Pancreas (tissue), 10 donors: ENCODE measurements at places on chromosomes 2 and 18. TPM values are rescaled to one million over a fixed set of nuclear protein-coding genes. Genes with fewer than 3 reads are reported as not detected.

GRCh38 chr18:61825386-61825785 lies 67.4 kb downstream of the RNF152 start:
- no peaks in the 10 kb centered on the region for H3K36me3 ChIP-seq
- DNase-seq, result no peak
- no peaks in the 10 kb centered on the region for H3K4me1 ChIP-seq
- no peak overlapping the region for H3K4me3 ChIP-seq
- H3K27ac ChIP-seq, result no peak overlapping the region
- H3K27me3 ChIP-seq, result no peaks in the 10 kb centered on the region

The TEX44 gene
- total RNA-seq, result not detected

The CABYR gene
- 0.78 TPM for total RNA-seq

The LOXL3 gene
- total RNA-seq, result 1.3 TPM

DNA sequence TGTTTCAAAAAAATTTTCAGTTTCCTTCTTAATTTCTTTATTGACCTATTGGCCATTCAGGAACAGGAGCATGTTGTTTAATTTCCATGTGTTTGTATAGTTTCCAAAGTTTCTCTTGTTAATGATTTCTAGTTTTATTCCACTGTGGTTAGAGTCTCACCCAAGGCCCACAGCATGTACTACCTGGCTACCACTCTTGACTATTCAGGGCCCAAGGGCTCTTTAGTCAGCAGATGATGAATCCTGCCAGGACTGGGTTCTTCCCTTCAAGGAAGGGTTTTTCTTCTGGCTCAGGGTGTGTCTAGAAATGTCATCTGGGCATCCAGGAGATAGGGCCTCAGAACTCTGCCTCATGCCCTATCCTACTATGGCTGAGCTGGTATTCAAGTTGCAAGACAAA lies 161.4 kb downstream of the PLCL1 start:
- no peaks in the 10 kb centered on the region for H3K4me1 ChIP-seq
- DNase-seq, result no peak
- no peak overlapping the region for H3K27ac ChIP-seq
- H3K27me3 ChIP-seq, result no peaks in the 10 kb centered on the region
- H3K36me3 ChIP-seq, result no peaks in the 10 kb centered on the region

The CYP26B1 gene
- total RNA-seq, result 0.28 TPM

The CYTIP gene
- 1.2 TPM for total RNA-seq

The TPO gene
- 0.49 TPM for total RNA-seq

The ORC4 gene
- total RNA-seq, result 16.3 TPM

The ZAP70 gene
- total RNA-seq, result 0.42 TPM

The NBAS gene
- 35.9 TPM for total RNA-seq

The TCF7L1 gene
- total RNA-seq, result 3.6 TPM

The MEMO1 gene
- 18.3 TPM for total RNA-seq

The CDH7 gene
- not detected for total RNA-seq

The KIDINS220 gene
- total RNA-seq, result 16.3 TPM

GRCh38 chr2:54387059-54387991 lies 68.8 kb upstream of the SPTBN1 start:
- H3K4me1 ChIP-seq, result no peaks in the 10 kb centered on the region
- H3K4me3 ChIP-seq, result no peak overlapping the region
- no peaks in the 10 kb centered on the region for H3K36me3 ChIP-seq
- no peak overlapping the region for H3K27ac ChIP-seq

- no peaks in the 10 kb centered on the region for H3K36me3 ChIP-seq
- DNase-seq, result no peak
- H3K4me1 ChIP-seq, result no peaks in the 10 kb centered on the region
- H3K27ac ChIP-seq, result no peak overlapping the region
- no peak overlapping the region for H3K4me3 ChIP-seq
These were observed 2135.6 kb upstream of the CELF4 start for GRCh38 chr18:39701055-39701783.

The SERPINB7 gene
- total RNA-seq, result not detected

DNA sequence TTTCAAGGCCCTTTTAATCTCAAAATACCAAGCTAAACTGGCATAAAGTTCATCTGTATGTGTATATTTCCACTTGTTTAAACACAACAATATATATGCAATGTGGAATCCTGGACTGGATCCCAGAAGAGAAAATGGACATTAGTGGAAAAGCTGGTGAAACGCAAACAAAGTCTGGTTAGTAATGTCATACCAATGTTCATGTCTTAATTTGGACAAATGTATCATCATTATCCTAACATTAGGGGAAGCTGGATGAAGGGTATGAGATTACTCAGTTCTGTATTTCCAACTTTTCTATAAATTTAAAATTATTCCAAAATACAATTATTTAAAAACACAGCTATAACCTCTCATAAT lies 3.8 kb downstream of the SP3 start:
- no peak for DNase-seq
- no peaks in the 10 kb centered on the region for H3K36me3 ChIP-seq
- H3K4me1 ChIP-seq, result peaks cover 27% of the 10 kb centered on the region

The KLHL30 gene
- 0.14 TPM for total RNA-seq

The GPR35 gene
- 1.1 TPM for total RNA-seq

The CAPN14 gene
- total RNA-seq, result not detected

DNA sequence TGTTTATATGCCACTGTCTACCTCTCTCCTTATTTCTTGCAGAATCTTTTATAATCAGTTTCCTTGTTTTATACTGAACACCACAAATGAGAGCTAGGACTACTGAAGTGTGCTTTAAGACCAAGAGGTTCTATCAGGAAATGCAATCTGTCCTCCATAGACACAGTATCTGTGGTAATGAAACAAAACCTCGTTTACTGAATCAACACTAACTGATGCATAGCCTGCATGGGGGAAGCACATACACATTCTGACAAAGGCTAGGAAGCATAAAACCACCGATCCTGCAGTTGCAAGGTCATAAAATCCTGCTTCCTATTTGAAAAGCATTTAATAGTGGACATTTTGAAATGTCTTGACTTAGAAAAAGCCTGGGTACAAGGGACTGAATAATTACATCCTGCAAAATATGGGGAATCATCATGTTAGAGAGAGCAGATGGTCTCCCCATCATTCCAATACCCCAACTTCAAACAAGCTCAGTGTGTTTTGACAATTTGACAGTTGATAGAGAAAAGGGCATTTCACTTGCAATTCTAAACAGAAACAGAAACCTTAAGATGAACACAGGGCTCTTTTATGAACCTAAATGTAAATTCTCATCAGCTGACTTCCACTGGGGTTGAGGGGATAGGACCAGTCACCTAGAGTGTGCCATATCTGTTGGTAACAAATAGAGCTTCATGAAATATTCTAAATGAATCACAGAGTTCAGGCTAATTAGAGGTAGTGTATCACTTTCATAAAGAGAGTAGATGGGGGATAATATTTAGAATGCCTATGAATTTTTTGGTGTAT lies 1845.6 kb upstream of the PIK3C3 start:
- no peaks in the 10 kb centered on the region for H3K27me3 ChIP-seq
- no peaks in the 10 kb centered on the region for H3K36me3 ChIP-seq
- H3K27ac ChIP-seq, result no peak overlapping the region

The PLEK gene
- total RNA-seq, result 0.75 TPM

The RESP18 gene
- total RNA-seq, result not detected

GRCh38 chr18:27704736-27705361 lies 472.1 kb downstream of the CDH2 start:
- H3K27ac ChIP-seq, result no peak overlapping the region
- no peak for DNase-seq
- H3K4me3 ChIP-seq, result no peak overlapping the region
- no peaks in the 10 kb centered on the region for H3K27me3 ChIP-seq
- no peaks in the 10 kb centered on the region for H3K4me1 ChIP-seq

The KRCC1 gene
- 12.8 TPM for total RNA-seq

DNA sequence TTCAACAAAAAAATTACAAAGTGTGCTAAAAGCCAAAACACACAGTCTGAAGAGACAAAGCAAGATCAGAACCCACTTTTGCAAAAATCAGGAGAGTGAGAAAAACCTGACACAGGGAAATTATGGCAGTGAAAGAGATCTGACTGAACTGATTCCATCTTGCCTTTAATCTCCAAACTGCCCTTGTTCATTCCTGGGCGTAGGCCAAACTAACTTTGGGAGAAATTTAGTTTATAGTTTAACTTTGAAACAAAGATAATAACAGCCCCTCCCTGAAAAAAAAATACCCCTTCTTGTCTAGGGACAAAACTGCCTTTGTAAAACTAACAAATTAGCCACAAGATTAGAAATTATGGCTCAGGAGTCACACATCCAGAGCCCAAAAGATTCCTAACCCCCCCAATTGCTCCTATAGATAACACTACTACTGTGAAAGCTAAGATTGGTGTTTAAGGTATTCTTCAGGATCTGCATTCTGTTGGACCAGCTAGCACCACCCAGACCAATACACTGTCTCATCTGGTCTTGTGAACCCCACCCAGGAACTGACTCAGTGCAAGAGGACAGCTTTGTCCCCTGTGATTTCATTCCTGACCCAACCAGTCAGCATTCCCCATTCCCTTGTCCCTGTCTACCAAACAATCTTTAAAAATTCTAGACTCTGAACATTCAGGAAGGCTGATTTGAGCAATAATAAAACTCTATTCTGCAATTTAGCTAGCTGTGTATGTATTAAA lies 226.1 kb upstream of the SH3BP4 start:
- no peaks in the 10 kb centered on the region for H3K4me1 ChIP-seq
- H3K4me3 ChIP-seq, result no peak overlapping the region
- no peak for DNase-seq
- no peak overlapping the region for H3K27ac ChIP-seq

The MRPL30 gene
- 12.5 TPM for total RNA-seq

The KCNG3 gene
- 0.51 TPM for total RNA-seq

The INHA gene
- total RNA-seq, result 6.9 TPM

- no peak for DNase-seq
- H3K36me3 ChIP-seq, result no peaks in the 10 kb centered on the region
- H3K27ac ChIP-seq, result no peak overlapping the region
- H3K27me3 ChIP-seq, result no peaks in the 10 kb centered on the region
- no peaks in the 10 kb centered on the region for H3K4me1 ChIP-seq
These were observed 18.4 kb upstream of the DSC2 start for GRCh38 chr18:31120594-31120993.
